CD4-positive, alpha-beta T cell treated with Interleukin-21 for 1 hour (primary cell): ENCODE measurements at places on chromosomes 2 and 18.

- no peak for DNase-seq
Observed at GRCh38 chr2:215572341-215572848, 136.5 kb upstream of the FN1 start.

DNA sequence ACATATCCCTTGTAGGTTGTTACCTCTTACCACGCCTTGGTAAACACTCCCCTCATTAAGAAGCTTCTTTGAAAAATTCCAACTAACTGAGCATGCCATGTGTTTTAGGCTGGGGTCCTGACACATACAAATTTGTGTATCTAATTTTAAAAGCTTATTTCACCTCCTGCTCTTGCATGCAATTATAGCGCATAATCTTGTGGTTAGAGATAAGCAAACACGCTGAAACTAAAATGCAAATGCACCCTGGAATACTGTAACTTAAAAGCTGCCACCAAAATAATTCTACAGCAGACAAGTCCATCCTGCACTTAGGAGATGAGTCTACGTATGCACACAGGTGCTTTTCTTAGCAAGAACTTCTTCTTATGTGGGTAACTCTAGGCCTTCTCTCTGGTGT lies 990.2 kb downstream of the TSN start:
- no peak for DNase-seq

DNA sequence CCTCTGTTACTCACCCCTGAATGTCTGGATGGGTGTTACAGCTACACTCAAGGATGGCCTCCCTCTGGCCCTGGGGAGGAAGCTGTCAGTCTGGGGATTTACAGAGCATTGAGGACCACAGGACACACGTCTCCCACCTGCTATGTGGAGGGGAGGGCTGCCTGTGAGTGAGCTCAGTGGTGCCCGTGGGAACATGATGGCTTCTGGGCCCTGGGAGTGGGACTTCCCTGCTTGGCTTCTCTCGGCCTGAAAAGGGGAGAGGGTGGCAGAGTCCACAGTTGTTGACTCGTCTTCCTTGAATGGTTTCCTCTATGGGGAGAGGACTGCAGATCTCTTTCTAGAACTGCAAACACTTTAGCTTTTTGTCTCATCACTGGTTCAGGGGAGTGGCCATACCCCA lies 79.1 kb downstream of the SH3BP4 start:
- DNase-seq = no peak

DNA sequence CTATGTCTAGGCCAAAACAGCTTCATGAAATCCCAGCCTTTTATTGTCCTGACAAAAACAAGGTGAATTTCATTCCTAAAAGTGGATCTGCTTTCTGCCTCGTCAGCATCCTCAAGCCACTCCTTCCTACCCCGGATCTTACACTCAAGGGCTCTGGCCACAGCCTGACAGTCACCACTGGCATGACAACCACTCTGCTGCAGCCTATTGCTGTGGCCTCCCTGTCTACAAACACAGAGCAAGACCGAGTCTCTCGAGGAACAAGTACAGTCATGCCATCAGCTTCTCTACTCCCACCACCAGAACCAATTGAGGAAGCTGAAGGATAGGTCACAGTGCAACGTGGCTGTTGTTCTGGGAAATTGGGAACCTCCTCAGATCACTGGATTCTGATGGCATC lies 106.1 kb downstream of the ICA1L start:
- DNase-seq = no peak

DNA sequence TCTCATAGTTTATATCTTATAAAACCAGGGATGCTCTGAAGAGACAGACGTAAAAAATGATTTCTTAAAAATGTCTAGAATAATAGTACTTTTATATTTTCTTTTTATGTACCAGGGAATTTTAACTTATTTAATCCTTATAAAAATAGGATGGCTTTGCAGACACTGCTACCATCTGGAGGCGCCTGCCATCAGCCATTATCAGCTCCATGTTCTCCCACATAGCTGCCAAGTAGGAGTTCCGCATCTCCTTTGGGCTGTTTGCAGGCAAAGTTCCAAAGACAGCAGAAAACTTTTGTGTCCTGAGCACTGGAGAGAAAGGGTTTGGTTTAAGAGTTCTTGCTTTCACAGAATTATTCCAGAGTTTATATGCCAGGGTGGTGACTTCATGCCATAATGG lies 69.2 kb downstream of the MTX2 start:
- no peak for DNase-seq

GRCh38 chr2:180219491-180219890 lies 212.4 kb upstream of the CWC22 start:
- DNase-seq = no peak

DNA sequence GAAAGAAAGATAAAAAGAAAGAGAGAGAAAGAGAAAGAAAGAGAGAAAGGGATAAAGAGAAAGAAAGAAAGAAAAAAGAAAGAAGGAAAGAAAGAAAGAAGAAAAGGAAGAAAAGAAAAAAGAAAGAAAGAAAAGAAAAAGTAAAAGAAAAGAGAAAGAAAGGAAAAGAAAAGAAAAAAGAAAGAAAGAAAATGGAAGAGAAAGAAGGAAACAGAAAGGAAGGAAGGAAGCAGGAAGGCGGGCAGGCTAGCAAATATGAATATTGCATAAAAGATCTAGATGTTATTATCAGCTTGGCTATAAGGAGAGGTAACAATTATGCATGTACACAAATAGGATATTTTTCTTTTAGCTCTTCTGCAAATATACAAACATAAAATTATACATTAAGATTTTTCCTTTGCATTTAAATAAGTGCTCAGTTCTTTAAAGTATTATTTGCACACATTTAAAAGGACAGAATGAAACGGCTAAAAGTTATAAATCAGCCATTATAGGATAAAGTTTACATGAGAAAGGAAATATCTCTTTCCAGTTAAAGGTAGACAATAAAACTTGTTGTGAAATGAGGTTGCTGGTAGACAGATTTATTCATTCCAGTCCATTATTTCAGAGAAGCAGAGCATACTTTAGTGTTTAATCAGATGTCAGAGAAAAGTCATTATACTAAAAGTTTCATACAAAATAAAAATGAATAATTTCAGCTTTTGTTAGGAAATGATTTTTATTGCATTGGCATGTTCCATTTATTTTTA lies 511.4 kb downstream of the KCNJ3 start:
- DNase-seq = no peak

GRCh38 chr2:170307555-170308351 lies 129.8 kb downstream of the MYO3B start:
- DNase-seq = no peak

- no peak for DNase-seq
Observed at GRCh38 chr2:95043300-95044093, 18.0 kb downstream of the MAL start.

DNA sequence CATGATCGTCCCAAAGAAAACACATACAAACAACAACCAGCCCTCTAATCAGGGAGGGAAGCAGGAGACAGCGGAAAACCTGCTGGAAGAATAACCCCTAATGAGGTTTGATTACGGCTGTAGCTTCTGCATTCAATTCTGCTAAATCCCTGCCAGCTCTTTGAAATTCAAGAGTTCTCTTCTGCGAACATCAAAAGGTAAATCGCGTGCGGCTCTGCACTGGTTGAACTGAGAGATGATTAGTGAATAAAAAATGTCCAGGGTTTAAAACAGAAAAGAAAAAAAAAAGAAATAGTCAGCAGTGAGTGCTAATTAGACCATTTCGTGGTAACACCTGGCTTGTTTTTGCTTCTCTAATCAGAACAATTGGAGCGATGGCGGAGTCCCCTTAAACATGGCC lies 153.0 kb upstream of the CAPN13 start:
- DNase-seq = no peak

DNA sequence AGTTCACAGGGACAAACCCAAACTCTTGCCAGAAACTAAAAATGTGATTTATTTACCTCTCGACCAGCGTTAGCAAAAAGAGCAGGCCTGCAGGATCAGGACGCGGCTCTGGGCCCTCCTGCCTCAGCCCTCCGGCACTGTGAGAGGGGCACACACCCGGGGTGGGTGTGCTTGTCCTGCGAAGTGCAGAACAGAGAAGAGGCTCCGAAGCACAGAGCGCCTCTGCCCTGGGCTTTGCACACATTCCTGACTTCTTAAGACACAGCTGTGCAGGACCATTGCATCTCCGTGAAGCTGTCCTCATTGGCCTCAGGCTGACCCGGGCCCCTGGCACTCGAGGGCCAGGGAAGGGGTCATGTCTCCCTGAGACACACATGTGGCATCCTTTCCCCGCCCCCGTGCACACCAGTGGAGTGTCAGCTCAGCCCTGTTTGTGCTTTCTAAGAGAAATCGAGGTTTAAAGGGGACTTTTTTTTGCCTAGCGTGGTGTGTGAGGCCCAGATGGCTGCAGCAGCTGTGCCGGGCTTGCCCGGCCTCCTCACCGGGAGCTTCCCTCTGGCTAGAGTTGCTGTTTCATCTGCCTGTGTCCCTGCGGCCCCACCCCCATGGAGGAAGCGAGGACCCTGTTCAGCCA lies 9.9 kb upstream of the NFATC1 start:
- DNase-seq = no peak

DNA sequence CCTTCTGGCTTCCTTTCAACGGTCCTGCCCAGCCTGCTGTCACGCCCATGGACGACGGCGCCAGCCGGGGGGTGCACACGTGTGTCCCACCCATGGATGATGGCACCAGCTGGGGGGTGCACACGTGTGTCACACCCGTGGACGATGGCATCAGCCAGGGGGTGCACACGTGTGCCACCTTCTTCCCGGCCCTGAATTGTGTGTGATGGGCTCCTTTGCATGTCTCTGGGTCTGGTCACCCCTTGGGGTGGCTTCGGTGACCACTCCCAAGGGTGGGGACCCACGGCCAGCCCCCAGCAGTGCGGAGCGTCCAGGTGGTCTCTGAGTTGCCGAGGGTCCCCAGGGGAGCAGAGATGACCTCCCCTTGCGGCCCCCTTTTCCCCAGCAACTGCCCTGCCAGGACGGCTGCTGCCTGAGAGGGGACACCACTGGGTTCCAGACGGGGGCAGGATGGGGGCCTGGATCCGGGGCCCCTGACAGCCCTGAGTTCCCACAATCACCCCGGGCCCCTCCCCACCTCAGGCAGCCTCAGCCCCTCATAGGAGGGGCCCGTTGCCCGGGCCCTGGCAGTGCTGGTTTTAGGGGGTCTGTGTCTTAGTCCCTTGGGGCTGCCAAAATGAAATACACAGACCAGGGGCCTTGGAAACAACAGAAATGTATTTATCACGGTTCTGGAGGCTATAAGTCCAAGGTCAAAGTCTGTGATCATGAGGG lies 9.4 kb downstream of the NEU4 start:
- no peak for DNase-seq

GRCh38 chr2:160635488-160635887 lies 141.9 kb upstream of the RBMS1 start:
- no peak for DNase-seq

DNA sequence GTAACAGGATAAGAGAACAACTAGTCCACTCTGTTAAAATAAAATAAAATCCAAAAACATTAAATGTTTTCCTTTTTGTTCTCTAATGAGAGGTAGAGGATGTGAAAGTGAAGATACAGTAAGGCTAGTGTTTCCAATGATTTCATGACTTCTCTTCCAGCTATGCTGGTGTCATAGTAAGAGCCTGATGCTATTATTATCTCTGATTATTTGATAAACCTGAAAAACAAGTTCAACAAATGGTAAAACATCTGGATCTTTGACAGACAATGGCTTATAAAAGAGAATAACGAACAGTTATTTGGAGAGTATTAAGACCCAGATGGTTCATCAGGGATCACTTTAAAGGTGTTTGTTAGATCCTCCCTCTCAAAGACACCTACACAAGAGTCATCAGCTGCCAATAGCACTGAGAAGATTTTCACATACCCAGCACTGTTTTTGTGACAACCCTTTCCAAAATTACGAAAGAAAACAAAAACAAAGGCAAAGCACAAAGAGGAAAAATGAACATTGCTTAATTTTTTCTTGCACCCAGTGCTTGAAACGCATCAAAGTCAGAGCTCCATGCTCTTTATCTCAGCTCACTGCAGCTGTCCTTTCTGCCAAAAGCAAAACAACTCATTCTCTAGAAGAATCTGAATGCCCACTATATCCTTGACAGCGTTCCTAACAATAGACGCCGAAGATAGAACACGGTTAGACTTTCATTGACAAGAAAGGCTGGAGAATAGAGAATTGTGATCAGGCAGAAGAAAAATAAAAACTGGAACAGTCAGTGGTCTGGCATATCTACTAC lies 168.6 kb downstream of the SLC8A1 start:
- DNase-seq = no peak

DNA sequence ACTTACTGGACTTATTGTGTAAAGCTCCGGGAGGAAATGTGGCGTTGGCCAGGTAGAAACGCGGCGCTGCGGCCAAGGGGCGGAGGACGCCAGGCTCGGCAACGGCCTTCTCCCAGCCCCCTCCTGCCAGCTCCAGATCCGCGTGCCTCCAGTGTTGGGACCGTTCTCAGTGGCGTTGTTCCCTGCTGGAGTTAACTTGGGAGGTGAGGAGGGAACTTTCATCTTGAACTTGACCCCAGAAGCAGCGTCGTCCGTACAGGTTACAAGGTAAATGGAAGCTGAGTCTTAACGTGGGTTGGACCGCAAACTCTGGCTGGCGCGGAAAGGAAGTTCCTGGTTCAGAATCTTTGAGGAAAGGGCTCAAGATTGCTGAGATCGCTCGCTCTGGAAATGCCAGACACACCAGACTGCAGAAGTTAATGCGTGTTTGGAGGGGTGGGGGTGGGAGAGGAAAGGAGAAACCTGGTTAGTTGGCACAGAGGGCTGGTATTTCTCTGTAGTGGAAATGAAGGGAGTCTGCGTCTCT lies 1.3 kb downstream of the TANC1 start:
- no peak for DNase-seq

GRCh38 chr18:27428716-27429475 lies 243.8 kb upstream of the CHST9 start:
- DNase-seq = no peak

DNA sequence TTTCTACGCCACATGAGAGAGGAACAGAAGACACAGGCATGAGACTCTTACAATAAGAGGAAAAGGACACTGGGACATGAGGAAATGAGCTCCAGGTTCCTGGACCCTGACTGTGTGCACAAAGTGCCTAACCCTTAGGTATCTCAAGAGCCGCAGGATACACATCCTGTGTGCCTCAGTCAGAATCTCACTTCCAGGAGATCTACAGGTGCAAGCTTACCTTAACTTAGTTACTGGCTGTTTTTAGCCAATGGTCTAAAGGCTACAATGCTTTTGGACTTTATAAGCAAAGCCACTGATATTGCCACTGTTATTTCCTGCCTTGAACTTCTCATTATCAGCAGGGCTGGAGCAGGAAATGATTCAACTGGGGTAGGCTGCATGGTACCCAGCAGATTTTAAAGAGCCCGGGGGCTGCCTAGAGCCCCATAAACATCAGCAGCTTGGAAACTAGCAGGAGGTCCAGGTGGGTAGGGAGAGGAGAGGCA lies 254.4 kb downstream of the ZNF521 start:
- DNase-seq = no peak

- no peak for DNase-seq
Observed at GRCh38 chr2:125526093-125526492, 1129.9 kb upstream of the GYPC start.

GRCh38 chr2:161241894-161242293 lies 66.3 kb upstream of the PSMD14 start:
- no peak for DNase-seq

- DNase-seq = no peak
Observed at GRCh38 chr2:143160732-143161707, 31.8 kb downstream of the ARHGAP15 start.

- DNase-seq = peak; percentile 49
Observed at GRCh38 chr2:174336501-174337336, 2.0 kb downstream of the SP9 start.
